ENCODE measurements at places on chromosomes 2 and 18. TPM values are rescaled to one million over a fixed set of nuclear protein-coding genes. Genes with fewer than 3 reads are reported as not detected.

UGT1A3 gene
- total RNA-seq = not detected

TUBA3E gene
- total RNA-seq = not detected

LHCGR gene
- total RNA-seq = not detected

SPATA3 gene
- not detected for total RNA-seq

DNA sequence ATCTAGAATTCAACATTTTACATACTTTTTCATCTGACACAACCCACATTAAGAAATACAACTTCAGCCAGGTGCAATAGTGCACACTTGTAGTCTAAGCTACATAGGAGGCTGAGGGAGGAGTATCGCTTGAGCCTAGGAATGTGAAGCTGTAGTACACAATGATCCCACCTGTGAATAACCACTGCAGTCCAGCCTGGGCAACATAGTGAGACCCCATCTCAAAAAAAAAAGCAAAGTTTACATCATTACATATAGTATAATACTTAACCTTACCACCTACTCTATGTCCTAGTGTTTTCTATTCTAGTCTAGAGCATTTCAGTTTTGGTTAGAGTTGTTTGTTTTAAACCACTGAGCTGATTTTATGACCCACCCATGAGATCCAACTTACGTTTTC lies 86.5 kb upstream of the FAM117B start:
- no peaks in the 10 kb centered on the region for H3K36me3 ChIP-seq
- no peak overlapping the region for H3K27ac ChIP-seq
- H3K4me3 ChIP-seq = no peak overlapping the region
- no peak for DNase-seq

DNA sequence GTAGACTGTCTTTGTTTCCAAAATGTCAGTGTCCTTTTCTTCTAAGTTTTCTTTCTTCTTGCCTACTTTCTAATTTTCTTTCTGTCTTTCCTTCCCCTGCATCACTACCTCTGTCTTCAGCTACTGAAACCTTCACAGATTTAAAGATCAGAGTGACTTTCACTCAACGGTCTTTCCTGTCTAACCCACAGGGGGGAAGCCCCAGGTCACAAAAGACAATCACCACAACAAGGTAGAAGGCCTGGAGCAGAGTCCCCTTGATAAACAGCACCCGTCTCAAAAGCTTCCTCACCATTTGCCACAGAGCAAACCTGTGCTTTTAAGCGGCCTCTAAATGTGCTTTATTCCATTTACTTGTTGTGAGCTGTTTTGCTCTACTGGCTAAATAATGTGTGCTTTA lies 665.4 kb downstream of the BCL11A start:
- peaks cover 20% of the 10 kb centered on the region for H3K4me1 ChIP-seq
- no peaks in the 10 kb centered on the region for H3K36me3 ChIP-seq
- DNase-seq = no peak
- no peaks in the 10 kb centered on the region for H3K27me3 ChIP-seq

DNA sequence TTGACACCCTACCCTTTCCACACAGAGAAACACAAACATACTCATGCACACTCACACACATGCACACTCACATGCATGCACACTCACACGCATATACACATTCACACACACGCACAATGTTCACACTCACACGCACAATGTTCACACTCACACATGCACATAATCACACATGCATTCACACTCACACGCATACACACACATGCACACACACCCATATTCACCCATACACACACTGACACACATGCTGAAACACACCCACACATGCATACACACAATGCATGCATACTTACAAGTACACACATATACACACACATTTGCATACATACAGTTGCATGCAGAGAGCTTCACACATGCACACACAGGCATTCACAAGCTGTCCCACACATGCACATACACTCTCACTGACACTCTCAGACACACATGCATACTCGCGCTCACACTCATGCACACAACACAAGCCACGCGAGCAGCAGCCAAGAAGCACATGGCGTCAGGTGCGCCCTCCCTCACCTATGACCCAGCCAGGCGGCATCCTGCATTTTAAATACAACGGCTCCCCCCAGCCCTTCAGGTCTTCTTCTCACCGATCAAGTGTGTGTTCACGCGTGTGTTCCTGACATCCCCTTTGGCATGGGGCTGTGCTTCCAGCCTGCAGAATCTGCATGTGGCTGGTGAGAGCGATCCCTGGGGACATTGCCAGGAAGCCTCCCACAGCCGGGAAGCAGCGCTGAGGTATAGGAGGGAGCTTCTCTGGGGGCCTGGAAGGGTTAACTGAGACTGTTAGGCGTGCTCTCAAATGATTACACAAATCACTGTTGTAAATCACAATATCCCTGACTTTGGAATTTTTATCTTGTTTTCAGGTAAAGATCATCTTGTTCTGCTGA lies 195.1 kb downstream of the RTP5 start:
- H3K27me3 ChIP-seq = no peaks in the 10 kb centered on the region
- H3K27ac ChIP-seq = no peak overlapping the region
- no peak overlapping the region for H3K4me3 ChIP-seq
- H3K4me1 ChIP-seq = peaks cover 9% of the 10 kb centered on the region

DNA sequence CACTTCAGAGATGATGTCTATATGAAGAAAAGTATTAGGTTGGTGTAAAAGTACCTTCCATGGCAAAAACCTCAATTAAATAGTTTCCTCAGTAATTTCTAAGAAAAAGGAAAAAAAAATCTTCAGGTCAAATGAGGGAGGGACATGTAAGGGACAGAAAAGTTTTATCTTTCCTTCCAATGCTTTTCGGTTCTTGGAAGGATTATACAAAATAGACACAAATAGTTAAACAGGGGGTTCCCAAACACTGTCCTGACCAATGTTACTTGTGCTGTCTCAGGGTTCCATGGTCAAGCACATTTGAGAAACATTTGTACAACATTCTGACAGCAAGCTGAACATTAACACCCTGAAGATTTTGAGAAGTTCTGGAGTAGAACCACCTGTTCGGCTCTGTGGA lies 22.0 kb downstream of the ERMN start:
- no peaks in the 10 kb centered on the region for H3K36me3 ChIP-seq
- no peaks in the 10 kb centered on the region for H3K4me1 ChIP-seq
- no peak overlapping the region for H3K27ac ChIP-seq
- H3K27me3 ChIP-seq = no peaks in the 10 kb centered on the region
- DNase-seq = no peak

DNA sequence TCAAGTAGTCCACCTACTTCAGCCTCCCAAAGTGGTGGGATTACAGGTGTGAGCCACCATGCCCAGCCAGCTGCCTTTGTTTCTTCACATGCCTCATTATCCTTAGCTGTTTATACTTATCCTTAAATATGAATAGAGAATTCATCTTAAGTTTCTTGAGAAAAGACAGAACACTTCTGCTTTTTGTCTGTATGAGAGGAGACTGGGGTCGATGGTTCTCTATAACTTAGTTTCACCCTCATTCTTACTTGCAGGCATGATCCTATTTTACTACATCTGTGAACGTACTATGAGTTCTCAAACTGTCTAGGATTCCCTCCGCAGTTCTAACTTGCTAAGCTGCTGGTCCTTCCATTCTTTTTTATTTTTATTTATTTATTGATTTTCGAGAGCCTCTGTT lies 20.4 kb downstream of the PPM1B start:
- no peak for DNase-seq
- peaks cover 31% of the 10 kb centered on the region for H3K4me1 ChIP-seq
- no peak overlapping the region for H3K27ac ChIP-seq

GRCh38 chr2:42340938-42341636 lies 19.9 kb downstream of the COX7A2L start:
- no peak for DNase-seq
- H3K36me3 ChIP-seq = no peaks in the 10 kb centered on the region
- H3K4me1 ChIP-seq = peaks cover 16% of the 10 kb centered on the region
- H3K27me3 ChIP-seq = no peaks in the 10 kb centered on the region

Data from body of pancreas (tissue), 4 donors.